Bronchial smooth muscle cell (primary cell): ENCODE measurements at places on chromosomes 13 and 19. TPM values are rescaled to one million over a fixed set of nuclear protein-coding genes. Genes with fewer than 3 reads are reported as not detected.

The RNF113B gene
- total RNA-seq: not detected in 2 replicates

The OR4F17 gene
- not detected in 2 replicates for total RNA-seq

The APOC4 gene
- not detected in 2 replicates for total RNA-seq

The PPP1R13L gene
- 0.60 and 1.3 TPM in 2 replicates for total RNA-seq

The HSD17B14 gene
- total RNA-seq: 5.5 and 15.9 TPM in 2 replicates

The EDNRB gene
- 46.2 and 62.6 TPM in 2 replicates for total RNA-seq

The PSG2 gene
- total RNA-seq: not detected in 2 replicates

The TEX29 gene
- 0.17 and 0.32 TPM in 2 replicates for total RNA-seq

The PLVAP gene
- not detected in 2 replicates for total RNA-seq

The ZNF486 gene
- 2.7 and 3.0 TPM in 2 replicates for total RNA-seq

The INSL3 gene
- not detected in 2 replicates for total RNA-seq

The ZNF836 gene
- 8.2 and 11.5 TPM in 2 replicates for total RNA-seq

The DIRAS1 gene
- total RNA-seq: 2.0 and 7.2 TPM in 2 replicates

The ZNF560 gene
- total RNA-seq: 0.79 and 1.2 TPM in 2 replicates

The TEAD2 gene
- 17.2 and 18.5 TPM in 2 replicates for total RNA-seq

The ZNF154 gene
- total RNA-seq: 2.8 and 6.1 TPM in 2 replicates

The PCDH17 gene
- total RNA-seq: 0.16 TPM in 1 of 2 replicates, not detected in the other

The HCST gene
- total RNA-seq: 2.5 and 3.2 TPM in 2 replicates

The CYP2A7 gene
- total RNA-seq: not detected in 2 replicates

The GGN gene
- total RNA-seq: 0.32 and 0.34 TPM in 2 replicates

The MEIS3 gene
- 21.4 and 47.4 TPM in 2 replicates for total RNA-seq

The PRKCG gene
- total RNA-seq: 0.17 TPM in 1 of 2 replicates, not detected in the other

The RAB3A gene
- 3.2 and 11.1 TPM in 2 replicates for total RNA-seq

The RLN3 gene
- not detected in 2 replicates for total RNA-seq

The CD33 gene
- not detected in 2 replicates for total RNA-seq

The FUT6 gene
- 0.09 and 0.16 TPM in 2 replicates for total RNA-seq

The ODAD3 gene
- 0.79 and 1.0 TPM in 2 replicates for total RNA-seq

The MYPOP gene
- total RNA-seq: 0.69 and 0.79 TPM in 2 replicates

The FARP1 gene
- total RNA-seq: 15.6 and 17.0 TPM in 2 replicates

The SHD gene
- total RNA-seq: not detected in 2 replicates

The PSG1 gene
- under 0.01 and 0.17 TPM in 2 replicates for total RNA-seq

The ATP8A2 gene
- 0.09 and 2.2 TPM in 2 replicates for total RNA-seq

The ZNF865 gene
- 0.34 and 0.63 TPM in 2 replicates for total RNA-seq

The HAUS8 gene
- total RNA-seq: 0.79 and 0.94 TPM in 2 replicates

The BCL2L12 gene
- 0.52 and 1.6 TPM in 2 replicates for total RNA-seq

The TTC9B gene
- total RNA-seq: 0.17 TPM in 1 of 2 replicates, not detected in the other

The KLK12 gene
- total RNA-seq: not detected in 2 replicates
